Stomach (tissue), 19 donors: ENCODE measurements at places on chromosomes 4 and X. TPM values are rescaled to one million over a fixed set of nuclear protein-coding genes. Genes with fewer than 3 reads are reported as not detected.

- peaks cover 85% of the 10 kb centered on the region for H3K36me3 ChIP-seq
- H3K4me3 ChIP-seq: no peak overlapping the region
- DNase-seq: no peak
- H3K4me1 ChIP-seq: peaks cover 3% of the 10 kb centered on the region
- H3K27me3 ChIP-seq: no peaks in the 10 kb centered on the region
- no peak overlapping the region for H3K27ac ChIP-seq
These were observed 22.3 kb downstream of the GAK start for GRCh38 chr4:909821-910220.

Gene NXF2
- polyA plus RNA-seq: not detected

DNA sequence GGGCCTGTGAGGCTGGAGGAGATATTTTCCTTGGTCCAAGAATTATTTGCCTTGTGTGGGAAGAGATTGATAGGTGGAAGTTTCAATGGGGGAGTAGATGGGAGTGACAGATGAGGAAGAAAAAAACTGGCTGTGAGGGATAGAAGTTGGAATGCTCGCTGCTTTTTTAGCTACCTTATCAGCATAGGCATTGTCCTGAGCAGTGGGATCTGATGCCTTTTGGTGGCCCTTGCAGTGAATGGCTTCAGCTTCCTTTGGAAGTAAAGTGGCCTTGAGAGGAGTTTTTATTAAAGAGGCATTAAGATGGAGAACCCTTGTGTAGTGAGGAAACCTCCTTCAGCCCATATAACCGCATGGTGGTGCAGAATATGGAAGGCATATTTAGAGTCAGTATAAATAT is 16.0 kb downstream of the KLKB1 start:
- no peaks in the 10 kb centered on the region for H3K4me1 ChIP-seq
- no peaks in the 10 kb centered on the region for H3K36me3 ChIP-seq
- H3K27me3 ChIP-seq: no peaks in the 10 kb centered on the region
- no peak overlapping the region for H3K27ac ChIP-seq
- no peak for DNase-seq

Gene NR3C2
- 7.5 TPM for polyA plus RNA-seq

Gene STAP1
- polyA plus RNA-seq: 1.1 TPM

DNA sequence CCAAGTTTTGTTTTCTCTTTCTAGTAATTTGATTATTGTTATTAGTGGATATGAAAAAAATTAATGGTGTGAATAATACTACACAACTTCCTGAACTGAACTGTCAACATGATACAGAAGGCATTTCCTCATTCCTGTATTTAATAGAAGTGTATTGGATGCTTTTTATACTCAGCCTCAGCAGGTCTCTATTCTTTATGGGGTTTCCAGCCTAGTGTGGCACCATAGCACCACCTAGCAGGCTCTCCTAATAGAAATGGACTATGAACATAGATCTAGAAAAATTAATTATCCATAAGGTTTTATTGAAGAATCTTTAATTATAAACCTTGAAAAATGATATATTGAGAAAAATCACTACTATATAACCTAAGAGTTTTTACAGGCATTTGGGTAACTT is 52.4 kb downstream of the GLRB start:
- no peaks in the 10 kb centered on the region for H3K27me3 ChIP-seq
- no peak overlapping the region for H3K4me3 ChIP-seq
- no peak overlapping the region for H3K27ac ChIP-seq
- H3K36me3 ChIP-seq: no peaks in the 10 kb centered on the region
- DNase-seq: no peak

- peak overlapping the region; percentile 58 for H3K4me3 ChIP-seq
- DNase-seq: peak; percentile 72
- H3K36me3 ChIP-seq: no peaks in the 10 kb centered on the region
These were observed 1.4 kb downstream of the FGF2 start for GRCh38 chr4:122827879-122828601.

DNA sequence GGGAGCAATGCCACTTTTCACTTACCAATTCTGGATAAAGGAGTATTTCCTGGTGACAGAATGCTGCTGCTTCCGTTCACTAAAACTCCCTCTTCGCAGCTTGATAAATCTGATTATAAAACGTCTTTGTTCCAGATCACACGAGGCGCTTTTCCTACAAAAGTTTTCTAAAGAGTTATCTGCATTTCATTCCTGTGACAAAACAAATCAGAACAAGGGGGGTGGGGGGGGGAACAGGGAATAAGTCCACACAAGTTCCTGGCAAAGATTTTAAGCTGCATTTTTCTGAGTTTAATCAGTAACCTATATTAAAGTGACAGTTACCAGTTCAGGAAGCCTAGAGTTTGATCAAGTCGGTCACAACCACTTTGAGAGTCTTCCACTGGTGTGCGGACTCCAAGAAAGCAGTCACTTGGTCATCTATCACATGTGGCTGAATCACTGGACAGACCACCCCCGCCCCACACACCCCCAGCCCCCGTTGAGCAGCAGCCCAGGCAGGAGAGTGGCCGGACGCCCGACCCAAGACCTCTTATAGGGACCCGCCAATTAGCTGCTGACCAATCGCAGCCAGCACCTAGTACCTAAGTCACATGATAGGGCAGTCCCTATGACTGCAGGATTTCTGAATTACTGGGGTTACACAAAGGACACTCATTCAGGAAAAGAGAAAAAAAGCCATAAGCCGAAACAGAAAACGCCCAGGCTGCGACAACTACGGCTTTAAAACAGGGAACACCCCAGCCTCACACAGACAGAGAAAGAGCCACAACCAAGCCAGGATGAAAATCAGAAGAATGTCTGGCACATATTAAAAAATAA is 569.3 kb upstream of the DIPK2B start:
- H3K4me3 ChIP-seq: peak overlapping the region; percentile 37
- peak overlapping the region; percentile 79 for H3K27ac ChIP-seq
- peaks cover 7% of the 10 kb centered on the region for H3K4me1 ChIP-seq

DNA sequence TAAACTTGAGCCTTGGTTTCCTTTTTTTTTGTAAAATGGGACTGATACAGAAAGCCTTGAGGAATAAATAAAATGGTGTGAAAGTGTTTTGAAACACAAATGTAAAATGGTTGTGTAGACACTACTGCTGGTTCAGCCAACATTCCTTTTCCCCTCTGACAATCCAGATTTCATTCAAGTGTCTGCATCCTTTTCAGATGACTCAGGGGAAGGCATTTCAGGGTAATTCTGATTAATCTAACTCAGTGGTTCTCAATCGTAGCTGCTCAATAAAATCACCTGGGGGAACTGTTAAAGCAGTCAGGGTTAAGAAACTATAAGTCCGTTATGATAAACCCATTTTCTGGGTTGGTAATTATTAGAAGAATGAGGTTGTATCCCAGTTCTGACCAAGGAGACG is 4.6 kb downstream of the ARHGAP10 start:
- DNase-seq: no peak
- no peak overlapping the region for H3K4me3 ChIP-seq
- no peaks in the 10 kb centered on the region for H3K36me3 ChIP-seq
- H3K27ac ChIP-seq: peak overlapping the region; percentile 39

- DNase-seq: no peak
- H3K27me3 ChIP-seq: no peaks in the 10 kb centered on the region
- H3K36me3 ChIP-seq: no peaks in the 10 kb centered on the region
- no peak overlapping the region for H3K4me3 ChIP-seq
- H3K27ac ChIP-seq: no peak overlapping the region
- H3K4me1 ChIP-seq: peaks cover 18% of the 10 kb centered on the region
These were observed 57.5 kb downstream of the ADRA2C start for GRCh38 chr4:3823496-3824341.

DNA sequence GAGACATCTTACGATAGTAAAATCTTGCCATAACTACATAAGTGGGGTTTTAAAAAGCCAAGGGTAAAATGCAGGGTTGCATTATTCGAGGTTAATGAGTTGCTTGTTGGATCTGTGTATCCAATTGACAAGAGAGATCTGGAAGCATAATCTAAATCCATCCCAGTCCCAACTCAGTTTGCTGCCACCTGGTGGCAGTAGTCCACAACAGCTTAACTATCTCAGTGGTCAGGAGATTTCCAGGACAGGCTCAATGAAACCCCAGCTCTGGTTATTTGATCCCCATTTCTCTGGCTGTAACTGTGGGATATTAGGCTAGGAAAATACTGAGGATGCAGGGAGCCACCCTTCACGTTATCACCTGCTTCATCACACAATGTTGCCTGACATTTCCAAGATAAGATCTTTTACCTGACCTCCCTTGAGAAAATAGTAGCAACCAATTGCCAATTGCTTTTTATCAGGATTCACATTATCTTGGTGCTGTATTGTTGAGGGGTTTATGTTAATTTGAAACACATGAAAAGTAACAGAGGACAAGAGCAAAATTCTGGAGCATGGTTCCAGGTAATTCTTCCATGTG is 88.2 kb upstream of the TNIP3 start:
- H3K27ac ChIP-seq: no peak overlapping the region
- DNase-seq: peak; percentile 68
- H3K4me1 ChIP-seq: no peaks in the 10 kb centered on the region
- no peaks in the 10 kb centered on the region for H3K36me3 ChIP-seq
- no peak overlapping the region for H3K4me3 ChIP-seq

DNA sequence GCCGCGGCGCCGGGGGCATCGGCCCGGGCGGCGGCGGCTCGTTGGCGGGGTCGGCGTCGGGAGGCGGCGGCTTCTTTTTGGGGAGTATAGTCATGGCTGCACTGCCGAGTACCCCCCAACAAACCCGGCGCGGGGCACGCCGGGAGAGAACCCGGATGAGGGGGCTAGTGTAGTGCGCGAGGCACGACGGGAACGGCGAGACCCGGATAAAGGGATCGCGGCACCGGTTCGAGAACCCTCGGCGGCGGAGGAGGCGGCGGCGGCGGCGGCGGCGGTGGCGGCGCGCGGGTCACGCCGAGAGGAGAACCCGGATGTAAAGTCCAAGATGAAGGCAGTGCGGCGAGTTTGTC is at the start of gene OTUD5:
Gene OTUD5 (minus strand): TSS at position 131 of the 350 bp plus-strand sequence. CDS start 37 bp downstream, at position 94.
- H3K36me3 ChIP-seq: peaks cover 17% of the 10 kb centered on the region
- no peaks in the 10 kb centered on the region for H3K27me3 ChIP-seq
- no peak for DNase-seq
- H3K4me1 ChIP-seq: peaks cover 58% of the 10 kb centered on the region
- peak within 1 kb of the TSS; percentile 76 for H3K4me3 ChIP-seq

DNA sequence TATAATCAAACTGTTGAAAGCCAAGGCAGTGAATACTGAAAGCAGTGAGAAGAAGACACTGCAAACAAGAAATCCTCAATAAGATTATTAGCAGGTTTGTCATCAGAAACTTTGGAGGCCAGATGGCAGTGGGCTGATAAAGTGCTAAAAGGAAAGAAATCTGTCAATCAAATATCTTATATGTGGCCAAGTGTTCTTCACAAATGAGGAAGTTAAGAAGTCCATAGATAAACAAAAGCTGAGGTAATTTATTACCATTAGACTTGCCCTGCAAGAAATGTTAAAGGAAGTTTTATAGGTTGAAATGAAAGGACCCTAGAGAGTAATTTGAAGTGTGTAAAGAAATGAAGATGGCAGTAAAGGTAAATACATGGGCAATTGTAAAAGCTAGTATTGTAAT is 586.6 kb downstream of the RAPGEF2 start:
- H3K27ac ChIP-seq: no peak overlapping the region
- no peaks in the 10 kb centered on the region for H3K27me3 ChIP-seq
- no peak overlapping the region for H3K4me3 ChIP-seq
- H3K4me1 ChIP-seq: no peaks in the 10 kb centered on the region
- H3K36me3 ChIP-seq: no peaks in the 10 kb centered on the region
- no peak for DNase-seq

- no peaks in the 10 kb centered on the region for H3K4me1 ChIP-seq
- H3K27ac ChIP-seq: no peak overlapping the region
- H3K4me3 ChIP-seq: no peak overlapping the region
- DNase-seq: no peak
- H3K27me3 ChIP-seq: no peaks in the 10 kb centered on the region
These were observed 174.0 kb upstream of the TENT5D start for GRCh38 chrX:80246271-80246670.

GRCh38 chrX:16958356-16958755 is 11.9 kb downstream of the REPS2 start:
- no peak for DNase-seq
- no peaks in the 10 kb centered on the region for H3K27me3 ChIP-seq
- H3K36me3 ChIP-seq: no peaks in the 10 kb centered on the region
- no peak overlapping the region for H3K27ac ChIP-seq
- H3K4me3 ChIP-seq: no peak overlapping the region
